ENCODE measurements at places on chromosomes 16 and 17. TPM values are rescaled to one million over a fixed set of nuclear protein-coding genes. Genes with fewer than 3 reads are reported as not detected.

USP36 gene
- 17.0 TPM for polyA plus RNA-seq

KIF19 gene
- not detected for polyA plus RNA-seq

TPSG1 gene
- polyA plus RNA-seq, result 0.86 TPM

PHF23 gene
- 48.5 TPM for polyA plus RNA-seq

NOTUM gene
- not detected for polyA plus RNA-seq

ACSM5 gene
- 22.8 TPM for polyA plus RNA-seq

ADCY7 gene
- 0.86 TPM for polyA plus RNA-seq

PRAC2 gene
- not detected for polyA plus RNA-seq

CETP gene
- polyA plus RNA-seq, result 2.1 TPM

CCL8 gene
- not detected for polyA plus RNA-seq

PITPNM3 gene
- polyA plus RNA-seq, result 1.8 TPM

CCL4 gene
- 3.9 TPM for polyA plus RNA-seq

All from kidney (tissue), 22 donors.